ENCODE measurements at places on chromosomes 12 and 14. TPM values are rescaled to one million over a fixed set of nuclear protein-coding genes. Genes with fewer than 3 reads are reported as not detected.

INSM2 gene
- polyA plus RNA-seq, result 0.48 TPM

SLC38A4 gene
- not detected for polyA plus RNA-seq

AKAP5 gene
- polyA plus RNA-seq, result 1.5 TPM

PTHLH gene
- 0.58 TPM for polyA plus RNA-seq

NEUROD4 gene
- not detected for polyA plus RNA-seq

CCT2 gene
- 150 TPM for polyA plus RNA-seq
